ENCODE measurements at places on chromosomes 3 and 15.

DNA sequence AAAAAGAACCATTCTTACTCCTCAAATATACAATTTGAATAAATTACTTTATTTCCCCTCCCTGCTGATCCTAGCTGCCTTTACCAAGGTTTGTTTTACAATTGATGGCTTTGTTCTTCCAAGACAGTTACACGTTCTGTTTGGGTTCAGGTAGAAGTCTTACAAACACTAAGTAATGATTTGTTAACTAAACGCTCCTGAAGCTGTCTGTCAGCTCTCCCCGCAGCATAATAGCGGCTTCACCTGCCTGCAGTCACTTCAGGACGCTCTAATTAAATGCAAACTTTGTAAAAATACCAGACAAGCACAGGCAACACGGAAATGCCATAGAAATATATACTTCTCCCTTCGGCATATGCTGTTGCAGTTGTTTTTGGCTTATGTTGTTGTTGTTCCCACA, 176.4 kb upstream of the MDFIC2 start:
- DNase-seq, result no peak

DNA sequence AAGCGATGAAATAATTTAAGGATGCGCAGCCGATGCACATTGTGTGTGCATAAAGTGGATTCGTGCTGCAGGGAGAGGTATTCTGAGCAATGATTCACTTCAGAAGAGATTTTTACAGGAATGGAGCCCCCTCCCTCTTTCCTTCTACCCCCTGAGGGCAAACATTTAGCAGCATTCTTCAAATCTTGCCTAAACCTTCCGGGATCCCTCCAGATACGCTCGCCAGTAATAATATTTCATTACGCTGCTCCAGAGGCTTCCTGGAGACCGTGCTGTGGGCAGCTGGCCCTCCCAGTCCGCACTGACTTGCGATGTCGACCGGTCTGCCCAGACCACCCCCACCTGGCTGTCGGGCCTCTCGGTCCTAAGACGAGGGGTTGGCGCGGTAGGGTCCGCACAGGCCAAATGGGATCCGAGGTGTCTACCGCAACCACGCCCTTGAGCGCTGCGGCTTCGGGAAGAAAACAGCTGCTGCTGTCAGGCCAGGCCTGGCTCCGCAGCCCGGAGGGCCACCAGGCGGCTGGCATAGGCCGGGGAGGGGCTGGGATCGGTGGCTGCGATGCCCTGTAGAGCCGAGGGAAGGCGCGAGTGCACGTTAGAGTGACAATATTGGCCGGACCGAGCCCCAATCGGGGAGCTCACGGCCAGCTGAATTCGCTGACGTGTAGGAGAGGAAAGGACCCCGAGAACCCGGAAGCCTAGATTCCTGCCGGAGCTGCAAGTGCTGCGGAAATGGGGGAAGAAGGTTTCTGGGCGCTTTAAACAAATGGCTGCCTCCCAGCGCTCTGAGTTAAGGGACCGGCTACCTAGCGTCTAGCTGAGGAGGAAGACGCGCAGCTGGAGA, 14.3 kb downstream of the ZIC4 start:
- DNase-seq, result no peak

DNA sequence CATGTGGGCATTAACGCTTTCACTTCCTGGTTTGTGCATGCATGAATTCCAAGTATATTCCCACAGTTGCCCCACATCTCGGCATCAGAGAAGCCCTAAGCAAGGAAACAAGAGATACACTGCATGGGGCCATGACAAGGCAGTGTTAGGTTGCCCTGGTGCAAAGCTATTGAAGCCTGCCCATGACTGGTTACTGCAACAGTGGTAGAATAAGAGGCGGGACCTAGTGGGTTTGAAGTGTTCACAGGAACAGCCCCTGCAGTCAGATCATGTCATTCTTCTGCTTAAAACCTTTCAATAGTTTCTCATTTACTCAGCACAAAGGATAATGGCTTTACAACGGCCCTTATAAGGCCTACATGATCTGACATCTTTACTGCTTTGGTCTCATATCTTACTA, 80.9 kb upstream of the TOPAZ1 start:
- DNase-seq, result no peak

DNA sequence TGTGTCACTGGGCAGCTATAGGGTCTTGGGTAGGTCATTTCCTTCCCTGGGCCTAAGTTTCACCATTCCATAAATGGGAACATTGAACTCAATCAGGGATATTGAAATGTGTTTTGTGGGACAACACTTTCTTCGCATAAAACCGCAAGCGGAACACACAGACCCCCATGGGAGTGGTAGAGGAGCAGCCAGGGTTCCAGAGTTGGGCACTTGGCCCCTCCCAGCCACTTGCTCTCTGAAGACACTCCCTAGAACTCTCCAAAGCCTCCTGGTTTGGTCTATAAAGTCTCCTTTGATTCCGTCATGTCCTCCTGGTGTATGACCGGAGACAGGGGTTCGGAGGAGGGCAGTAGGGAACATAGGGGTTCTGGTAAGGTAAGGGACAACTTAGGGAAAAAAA, 271.7 kb downstream of the UACA start:
- no peak for DNase-seq

- no peak for DNase-seq
Observed at GRCh38 chr3:89488800-89489580, 381.6 kb downstream of the EPHA3 start.

- DNase-seq, result no peak
Observed at GRCh38 chr3:186359078-186359477, 3.0 kb downstream of the DGKG start.

GRCh38 chr15:55993804-55994560, 570 bp upstream of the NEDD4 start:
- no peak for DNase-seq

- DNase-seq, result no peak
Observed at GRCh38 chr3:12294885-12295580, 6.2 kb downstream of the PPARG start.

DNA sequence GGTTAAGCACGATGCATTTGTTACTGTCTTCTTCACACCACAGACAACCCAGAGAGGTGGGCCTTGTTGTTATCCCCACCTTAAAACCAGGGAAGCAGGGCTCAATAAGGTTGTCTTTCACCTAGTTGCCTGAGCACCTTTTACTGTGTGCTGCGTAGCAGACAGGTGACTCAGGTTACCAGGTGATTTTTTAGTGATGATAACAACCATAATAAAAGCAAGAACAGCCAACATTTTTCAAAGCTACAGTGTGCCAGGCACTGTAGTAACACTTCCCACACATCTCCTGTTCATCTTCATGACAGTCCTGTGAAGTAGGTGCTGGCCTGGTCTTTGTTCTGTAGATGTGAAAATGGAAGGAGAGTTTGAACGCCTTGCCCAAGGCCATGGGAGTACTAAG, 132.2 kb downstream of the SLC25A26 start:
- no peak for DNase-seq

DNA sequence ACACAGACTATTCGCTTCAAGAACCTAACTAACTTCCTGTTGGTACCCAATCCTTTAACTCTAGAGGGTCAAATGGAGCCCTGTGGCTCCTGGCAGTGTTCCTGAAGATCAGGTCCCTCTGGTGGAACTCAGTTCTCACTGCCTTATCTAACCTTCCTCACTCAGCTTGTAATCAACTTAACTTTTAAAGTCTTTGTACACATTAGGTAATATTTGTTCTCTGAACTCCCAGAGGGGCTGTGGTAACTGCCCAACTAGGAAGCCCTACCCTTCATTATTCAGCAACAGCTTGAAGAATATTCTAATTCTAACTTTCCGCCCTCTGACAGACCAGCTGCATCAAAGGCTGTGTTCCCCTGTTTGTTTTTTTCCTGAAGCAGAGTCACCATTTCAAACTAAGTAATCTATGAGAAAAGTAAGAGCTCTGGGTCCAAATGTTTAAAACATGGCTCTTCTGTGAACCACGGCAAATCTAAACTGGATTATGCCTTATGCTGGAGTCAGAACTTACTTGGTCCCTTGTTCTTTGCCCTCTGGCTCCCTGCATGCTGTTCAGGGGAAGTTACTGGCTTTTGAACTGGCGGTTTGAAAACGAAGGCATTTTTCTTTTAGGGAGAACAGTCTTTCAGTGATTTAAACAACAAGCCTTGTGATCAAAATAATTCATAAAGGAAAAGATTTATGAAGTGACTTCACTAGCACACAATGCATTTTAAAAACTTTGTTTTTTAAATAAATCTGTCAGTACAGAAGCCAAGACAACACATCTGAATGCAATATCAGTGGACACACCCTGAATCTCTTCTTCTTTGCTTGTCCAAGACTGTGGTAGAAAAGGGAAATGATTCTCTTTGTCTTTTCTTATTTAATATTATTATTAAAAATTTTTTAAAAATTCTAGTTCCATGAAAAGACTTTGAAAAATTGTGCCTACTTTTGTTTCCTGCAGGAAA, 365.6 kb downstream of the TIGIT start:
- no peak for DNase-seq

- no peak for DNase-seq
Observed at GRCh38 chr3:160279657-160280056, 54.4 kb downstream of the C3orf80 start.

DNA sequence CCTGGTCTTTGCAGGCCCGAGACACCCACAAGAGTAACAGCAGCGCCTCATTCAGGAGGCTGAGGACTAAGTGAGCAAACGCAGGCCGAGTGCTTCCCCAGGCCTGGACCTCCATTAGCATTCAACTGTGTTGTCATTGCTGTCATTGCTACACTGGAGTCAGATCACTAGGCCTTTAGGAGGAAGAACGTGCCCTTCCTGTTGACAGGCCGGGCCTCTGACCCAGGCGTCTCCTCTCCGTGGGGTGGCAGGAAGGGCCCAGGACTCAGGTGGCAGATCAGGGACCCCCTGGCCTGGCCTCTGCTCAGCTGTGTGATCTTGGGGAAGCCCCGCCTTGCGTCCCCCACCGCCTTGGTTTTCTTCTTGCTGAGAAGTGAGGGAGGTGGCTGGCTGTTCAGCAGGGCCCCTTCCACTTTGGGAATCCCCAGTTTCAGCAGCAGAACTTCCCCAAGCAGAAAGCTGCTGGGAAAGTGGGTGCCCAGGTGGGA, 19.1 kb downstream of the ZDHHC19 start:
- no peak for DNase-seq

DNA sequence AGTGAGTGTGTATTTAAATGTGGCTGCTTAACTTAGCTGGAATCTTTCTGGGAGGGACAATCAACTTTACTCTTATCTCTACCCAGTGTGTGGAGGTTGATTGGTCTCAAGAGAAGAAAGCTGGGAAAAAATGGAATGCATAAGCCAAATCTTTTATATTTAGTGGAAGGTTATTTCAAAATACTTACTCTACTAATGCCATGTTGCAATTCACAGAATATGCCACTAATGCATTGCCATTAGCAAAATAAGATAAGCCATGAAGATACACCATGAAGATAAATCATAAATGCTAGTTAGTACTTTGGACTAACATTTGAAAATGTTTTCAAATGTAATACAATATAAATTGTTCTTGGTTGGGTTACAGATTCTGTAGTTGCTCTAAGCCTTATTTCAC, 155.1 kb upstream of the LRRFIP2 start:
- no peak for DNase-seq

GRCh38 chr3:148746053-148746452, 48.4 kb downstream of the AGTR1 start:
- DNase-seq, result no peak

DNA sequence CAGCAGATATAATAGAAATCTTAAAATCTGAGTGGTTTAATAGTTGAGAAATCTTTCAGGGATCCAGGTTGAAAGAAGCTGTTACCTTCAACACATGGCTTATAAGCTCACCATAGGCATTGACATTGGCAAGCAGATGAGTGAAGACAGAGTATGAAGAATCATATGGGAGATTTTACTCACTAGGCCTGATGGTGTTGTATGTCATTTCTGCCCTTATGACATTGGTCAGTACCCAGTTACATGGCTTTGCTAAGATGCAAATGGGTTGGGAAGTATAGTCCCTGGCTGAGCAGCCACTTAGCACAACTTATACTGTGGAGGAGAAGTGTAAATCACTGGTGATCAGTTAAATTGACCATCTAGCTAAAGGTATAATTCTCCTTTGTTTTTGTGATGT, 5.9 kb downstream of the TFG start:
- DNase-seq, result no peak

DNA sequence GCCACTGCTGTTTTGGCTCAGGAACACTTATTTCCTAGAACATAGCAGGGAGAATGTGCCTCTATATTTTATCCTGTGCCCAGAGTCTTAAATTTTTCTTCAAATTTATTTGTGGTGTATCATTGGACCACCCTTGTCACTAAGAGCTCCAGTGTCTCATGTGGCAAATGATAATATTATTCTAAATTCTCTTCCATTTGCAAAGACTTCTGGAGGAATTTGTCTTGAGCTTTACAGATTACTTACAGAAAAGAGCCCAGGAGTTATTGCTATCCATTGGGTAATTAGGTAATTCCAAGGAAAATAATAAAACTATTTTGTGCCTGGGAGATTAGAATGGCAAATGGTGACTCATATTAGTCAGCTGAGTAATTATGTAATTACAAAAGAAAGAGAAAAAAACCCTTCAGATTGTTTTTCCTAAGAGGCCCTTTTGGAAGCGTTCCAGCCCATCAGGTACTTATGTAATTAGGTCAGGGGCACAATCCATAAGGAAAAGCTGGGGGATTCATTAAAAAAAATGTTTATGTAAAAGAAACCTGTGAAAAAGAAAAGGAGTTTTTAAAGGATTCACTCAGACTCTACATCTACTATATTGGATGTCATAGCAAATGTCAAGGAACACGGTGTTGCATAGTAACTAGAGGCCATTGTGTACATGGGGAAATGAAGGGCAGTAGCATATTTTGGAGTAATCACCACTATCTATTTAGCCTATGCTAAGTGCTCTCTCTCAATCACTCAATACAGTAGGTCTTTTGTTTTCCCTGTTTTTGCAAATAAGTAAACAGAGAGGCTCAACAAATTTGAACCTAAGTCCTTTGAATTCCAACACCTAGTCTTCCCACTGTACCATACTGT, 380.9 kb upstream of the RARB start:
- DNase-seq, result no peak

- no peak for DNase-seq
Observed at GRCh38 chr3:71006810-71007785, 576.4 kb downstream of the FOXP1 start.

DNA sequence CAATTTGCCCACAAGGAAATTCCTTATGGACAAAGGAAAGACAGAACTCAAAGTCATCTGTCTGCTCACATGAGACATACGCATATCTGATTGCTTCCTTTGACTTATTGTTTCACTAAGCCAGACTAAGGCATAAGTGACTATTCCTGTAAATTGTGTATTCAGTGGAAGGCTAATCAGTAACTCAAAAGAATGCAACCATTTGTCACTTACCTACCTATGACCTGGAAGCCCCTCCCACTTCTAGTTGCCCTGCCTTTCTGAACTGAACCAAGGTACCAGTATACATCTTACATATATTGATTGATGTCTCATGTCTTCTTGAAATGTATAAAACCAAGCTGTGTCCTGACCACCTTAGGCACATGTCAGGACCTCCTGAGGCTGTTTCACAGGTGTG, 53.5 kb upstream of the PROK2 start:
- DNase-seq, result no peak
